Activated CD8-positive, alpha-beta memory T cell treated with anti-CD3 and anti-CD28 coated beads for 1 hour (primary cell): ENCODE measurements at places on chromosomes 3 and 15.

GRCh38 chr15:79170256-79170664 lies 79.7 kb upstream of the RASGRF1 start:
- DNase-seq = no peak

DNA sequence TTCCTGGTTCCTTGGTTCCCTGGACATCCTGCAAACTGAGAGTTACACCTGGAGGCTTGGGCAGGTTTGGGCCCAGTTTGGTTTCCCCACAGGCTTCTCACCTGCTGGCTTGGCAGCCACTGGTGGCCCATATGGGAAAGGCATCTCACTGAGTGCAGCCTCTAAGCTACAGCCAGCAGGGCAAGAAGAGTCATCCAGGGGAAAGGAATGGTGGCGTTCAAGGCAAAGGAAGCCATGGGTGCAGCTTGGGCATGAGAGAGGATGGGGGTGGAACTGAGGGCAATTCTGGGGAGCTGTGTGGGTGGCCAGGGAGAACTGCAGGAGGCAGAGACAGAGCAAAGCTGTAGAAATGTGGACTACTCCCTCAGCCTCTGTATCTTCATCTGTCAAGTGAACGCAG lies 106.4 kb downstream of the EPHB1 start:
- DNase-seq = no peak

DNA sequence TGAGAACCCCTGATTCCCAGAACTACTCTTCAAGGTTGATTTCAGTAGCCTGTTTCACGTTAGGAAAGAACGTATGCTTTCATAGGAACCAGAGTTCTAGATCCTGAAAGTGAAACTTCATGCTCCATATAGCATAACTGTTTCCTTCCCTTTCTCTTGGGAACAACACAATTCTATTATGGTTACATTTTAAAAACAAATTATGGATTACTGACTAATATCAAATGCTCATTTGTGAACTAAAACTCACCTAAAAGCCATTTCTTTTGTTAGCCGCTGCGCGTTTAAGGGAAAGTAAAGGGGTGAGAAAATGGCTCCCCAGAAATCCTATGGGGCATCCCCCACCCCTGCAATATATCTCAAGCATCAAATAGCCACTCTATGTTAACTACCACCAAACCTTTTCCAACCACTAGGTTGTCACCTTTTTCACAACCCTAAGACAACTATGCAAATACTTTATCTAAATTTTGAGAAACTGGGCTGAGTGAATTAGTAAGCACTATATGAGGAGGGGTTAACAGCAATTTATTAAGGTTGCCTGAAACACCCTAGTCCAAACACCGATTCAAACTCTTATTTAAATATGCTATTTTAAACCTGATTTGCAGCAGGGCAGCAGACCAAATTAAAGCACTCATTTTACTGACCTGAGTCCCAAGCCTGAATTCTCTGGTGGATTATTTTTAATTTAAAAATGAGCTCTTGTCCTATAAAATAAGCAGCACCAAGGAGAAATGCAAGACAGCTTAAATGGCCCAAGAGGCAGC lies 2.4 kb downstream of the SIAH2 start:
- DNase-seq = no peak

DNA sequence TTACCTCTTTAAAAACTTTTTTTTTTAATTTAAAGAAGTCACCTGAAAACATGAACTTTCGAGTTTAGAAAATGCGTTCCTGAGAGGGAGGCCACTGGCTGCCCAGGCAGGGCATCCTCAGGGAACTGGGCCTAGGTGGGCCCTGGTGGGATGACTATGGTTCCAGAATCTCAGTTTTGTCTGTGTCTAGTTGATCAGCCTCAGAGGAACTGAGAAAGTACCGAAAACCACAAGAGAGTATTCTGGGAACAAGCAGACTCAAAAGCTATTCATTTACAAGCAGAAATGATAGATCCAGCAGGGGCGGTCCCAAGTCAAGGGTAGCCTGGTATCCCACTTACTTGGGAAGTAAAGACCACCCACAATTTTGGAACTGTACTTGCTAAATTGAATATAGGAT lies 10.5 kb downstream of the WWTR1 start:
- DNase-seq = no peak

GRCh38 chr3:46989146-46989810 lies 9.8 kb downstream of the NBEAL2 start:
- DNase-seq = no peak

DNA sequence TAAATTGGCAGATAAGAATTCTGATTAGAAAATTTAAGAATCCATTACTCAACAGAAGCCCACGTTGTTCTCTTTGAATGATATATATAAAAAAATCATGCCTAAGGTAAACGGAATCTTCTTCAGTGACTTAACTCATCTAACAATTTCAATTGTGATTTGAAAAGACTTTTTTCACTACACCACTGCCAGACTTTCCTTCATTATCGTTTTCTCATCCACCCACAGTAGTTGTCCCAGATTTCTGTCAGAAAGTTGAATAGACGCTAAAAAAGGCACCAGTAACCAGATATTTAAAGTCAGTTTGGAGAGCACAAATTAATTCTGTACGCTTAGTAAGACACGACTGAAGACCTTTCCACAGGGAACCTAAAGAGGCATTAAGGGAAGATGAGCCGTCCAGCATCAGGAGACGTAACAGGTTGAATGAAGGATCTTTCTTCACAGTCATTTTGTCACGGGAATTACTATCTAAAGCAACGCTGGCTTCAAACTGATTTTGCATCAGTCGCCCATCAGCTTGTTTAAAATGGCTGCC lies 1.3 kb downstream of the HIGD1A start:
- no peak for DNase-seq

DNA sequence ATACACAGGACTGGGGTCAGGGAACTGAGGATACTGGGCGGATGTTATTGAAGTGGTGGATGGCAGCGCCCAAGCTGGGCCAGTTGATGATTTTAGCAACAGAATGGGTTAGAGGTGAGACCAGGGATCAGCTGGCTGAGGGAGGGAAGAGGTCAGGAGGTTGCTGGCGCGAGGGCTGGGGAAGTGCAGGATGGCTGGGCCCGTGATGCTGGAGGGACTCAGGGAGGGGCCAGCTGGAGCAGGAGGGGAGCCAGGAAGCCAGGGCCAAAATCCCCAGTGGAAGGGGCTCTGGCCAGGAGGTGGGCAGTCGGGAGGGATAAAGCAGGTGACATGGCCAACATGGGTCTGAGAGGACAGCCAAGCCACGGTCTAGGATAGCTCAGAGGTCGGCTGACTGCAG lies 178.0 kb downstream of the NSMCE3 start:
- no peak for DNase-seq

DNA sequence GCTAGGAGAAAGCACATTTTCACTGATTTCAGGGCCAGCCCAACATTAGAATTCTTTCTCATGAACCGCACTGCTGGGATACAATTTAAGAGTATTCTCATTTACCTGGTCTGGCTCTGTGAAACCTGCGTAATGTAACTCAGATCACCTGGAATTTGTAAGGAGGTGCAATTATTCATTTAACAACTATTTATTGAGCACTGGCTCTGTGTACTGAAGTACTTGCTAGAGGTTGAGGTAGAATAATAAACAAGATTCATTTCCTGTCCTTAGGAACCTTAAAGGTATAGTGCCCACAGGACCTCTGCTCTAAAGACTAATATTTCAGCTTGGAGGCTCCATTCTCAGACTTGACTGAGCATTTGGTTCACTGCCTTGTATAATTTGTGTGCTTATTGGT lies 242.2 kb upstream of the ZPLD1 start:
- DNase-seq = no peak

DNA sequence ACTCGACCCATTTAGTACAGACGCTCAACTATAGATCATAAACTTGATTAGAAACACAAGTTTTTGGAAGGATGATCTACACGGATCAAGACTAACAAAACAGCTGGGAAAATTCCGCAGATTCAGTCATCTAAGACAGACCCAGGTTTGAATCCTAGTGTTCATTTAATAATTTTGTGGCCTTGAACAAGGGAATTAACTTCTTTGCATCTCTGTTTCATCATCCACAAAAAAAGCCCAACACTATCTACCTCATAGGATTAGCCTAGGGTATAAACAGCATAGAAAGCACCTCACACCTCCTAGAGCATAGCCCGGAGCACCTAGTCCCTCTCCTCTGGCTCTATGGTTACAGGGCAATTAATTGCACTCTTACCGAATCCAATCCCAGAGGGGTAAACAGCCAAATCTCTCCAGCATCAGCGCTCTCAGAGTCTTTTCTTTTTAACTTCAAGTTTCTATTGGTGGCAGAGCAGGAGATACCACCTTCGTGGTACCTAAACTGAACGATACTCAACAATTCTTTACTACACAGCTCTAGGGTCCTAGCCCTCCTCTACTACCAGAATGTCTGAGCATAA lies 3.5 kb downstream of the TBL1XR1 start:
- no peak for DNase-seq

GRCh38 chr3:41632700-41633099 lies 329.2 kb downstream of the ULK4 start:
- DNase-seq = no peak

- no peak for DNase-seq
Observed at GRCh38 chr3:73326396-73326795, 264.9 kb downstream of the EBLN2 start.

DNA sequence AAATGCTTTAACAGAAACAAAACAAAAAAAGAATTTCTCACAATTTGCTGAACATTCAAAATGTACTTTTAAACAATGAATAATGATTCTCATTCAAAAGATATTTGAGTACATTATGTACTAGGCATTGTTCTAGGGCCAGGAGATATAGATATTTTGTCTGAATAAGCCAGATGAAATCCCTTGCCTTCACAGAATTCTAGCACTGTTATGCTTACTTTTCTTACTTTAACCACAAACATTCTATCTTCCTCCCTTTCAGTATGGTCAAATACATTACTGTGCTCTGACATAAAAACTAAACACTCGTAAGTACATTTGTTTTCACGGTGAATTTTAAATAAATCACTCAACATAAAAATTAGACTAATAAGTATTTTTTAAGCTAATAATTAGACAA lies 116.7 kb downstream of the ADAM10 start:
- no peak for DNase-seq

- DNase-seq = no peak
Observed at GRCh38 chr3:126339466-126339865, 17.7 kb downstream of the KLF15 start.

- no peak for DNase-seq
Observed at GRCh38 chr3:125644036-125645005, 49.0 kb upstream of the OSBPL11 start.

- DNase-seq = no peak
Observed at GRCh38 chr3:187966636-187967406, 187.1 kb upstream of the LPP start.

DNA sequence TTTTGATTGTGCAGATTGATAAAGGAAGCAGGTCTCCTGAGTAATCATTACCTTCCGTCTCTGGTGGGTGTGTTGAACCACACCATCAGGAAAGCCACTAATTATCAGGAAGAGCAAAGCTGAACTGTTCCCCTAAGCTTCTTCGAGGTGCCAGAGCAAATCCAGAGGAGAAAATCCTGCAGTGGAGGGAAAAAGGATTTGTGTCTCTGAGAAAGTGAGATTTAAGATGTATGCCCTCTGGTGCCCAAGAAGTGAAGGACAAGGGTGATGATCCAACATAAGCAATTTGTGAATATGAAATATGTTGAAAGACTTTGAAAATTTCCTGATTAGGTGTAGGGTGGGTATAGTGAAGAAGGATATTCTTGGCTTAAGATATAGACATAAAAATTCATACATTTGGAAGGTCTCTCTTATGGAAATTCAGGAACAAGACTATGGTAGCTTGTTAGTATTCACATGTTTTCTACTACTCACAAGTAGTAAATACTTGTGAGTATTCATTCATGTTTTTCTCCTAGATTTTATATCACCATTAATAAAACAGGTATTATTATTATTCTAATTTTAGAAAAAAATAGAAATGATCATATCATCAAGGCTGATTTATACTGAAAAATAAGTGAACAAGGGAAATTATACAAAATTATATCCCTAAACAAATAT lies 34.8 kb downstream of the COMMD2 start:
- DNase-seq = no peak

DNA sequence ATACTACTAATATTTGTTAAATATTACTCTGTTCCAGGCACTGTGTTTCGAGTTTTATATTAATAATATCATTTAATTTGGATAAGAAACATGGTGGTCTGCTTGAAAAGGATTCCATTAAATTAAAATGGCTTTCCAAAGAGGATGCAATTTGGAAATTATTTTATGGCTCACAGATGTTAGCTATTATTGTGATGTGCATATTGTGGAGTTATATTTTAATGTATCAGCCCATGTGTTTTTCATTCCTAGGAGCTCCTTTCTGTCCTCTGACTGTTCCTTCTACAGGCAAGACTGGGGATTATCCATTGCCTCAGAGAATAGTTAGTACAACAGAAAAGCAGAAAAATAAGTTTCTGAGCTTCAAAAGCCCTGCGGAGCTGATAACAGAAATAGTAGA lies 376.7 kb upstream of the PDZRN3 start:
- no peak for DNase-seq

GRCh38 chr15:91632981-91633380 lies 220.5 kb upstream of the SLCO3A1 start:
- DNase-seq = no peak

DNA sequence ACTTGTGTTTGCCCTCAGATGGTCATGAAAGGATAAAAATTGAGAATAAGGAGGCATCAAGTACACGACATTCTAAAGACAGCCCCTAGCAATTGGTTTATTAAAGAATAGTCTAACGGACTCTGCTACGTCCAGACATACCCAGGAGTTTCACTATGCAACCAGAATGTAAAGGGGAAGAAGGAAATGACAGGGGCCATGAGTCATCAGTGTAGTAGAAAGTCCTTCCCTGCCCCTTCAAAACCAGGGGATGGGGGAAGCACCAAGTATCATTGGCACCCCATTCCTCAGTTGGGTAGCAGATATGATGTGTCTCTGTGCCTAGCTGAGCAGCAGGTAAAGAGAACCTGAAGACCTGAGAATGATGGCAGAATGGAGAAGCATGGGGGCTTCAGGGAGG lies 367.4 kb downstream of the IL20RB start:
- DNase-seq = no peak

DNA sequence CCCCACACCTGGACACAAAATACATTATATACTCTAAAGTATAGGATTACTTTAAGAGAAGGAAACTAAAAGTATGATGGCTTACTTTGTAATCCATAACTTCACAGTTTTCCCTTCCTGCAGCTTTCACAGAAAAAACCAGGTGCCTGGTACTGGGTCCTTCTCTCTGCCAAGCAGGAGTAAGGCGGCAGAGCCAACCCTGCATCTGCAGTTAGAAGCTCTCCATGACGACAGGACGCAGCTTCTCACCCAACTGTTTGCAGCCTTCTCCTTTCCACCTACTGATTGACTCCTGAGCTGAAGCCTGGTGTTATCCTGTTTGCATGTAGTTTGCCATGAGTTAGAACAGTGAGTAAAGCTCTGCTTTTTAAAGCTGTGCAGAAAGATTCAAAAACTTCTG lies 6.7 kb downstream of the MRAS start:
- no peak for DNase-seq

DNA sequence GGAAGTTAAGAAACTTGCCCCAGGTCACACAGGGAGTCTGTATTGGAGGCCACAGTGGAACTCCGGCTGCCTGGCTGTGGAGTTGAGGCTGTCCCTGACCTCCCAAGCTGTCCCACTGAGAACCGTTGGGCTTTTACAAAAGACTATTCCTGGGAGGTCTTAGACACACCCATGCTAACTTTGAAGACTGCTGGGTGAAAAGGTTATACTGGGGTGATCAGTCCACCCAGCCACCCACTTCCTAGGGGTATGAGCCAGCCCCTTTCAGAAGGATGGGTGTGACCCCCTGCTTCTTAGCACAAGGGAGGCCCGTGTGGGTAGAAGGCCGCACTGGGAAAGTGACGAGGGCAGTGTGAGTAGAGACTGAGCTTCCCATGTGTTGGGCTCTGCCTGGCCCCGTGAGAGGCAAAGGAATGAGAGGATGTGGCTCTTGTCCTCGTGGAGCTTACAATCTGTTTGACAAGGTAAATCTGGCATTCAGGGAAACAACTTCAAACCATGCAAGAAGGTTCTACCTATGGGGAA lies 19.0 kb downstream of the MRAS start:
- DNase-seq = no peak
